ENCODE measurements at places on chromosomes 1 and 21. TPM values are rescaled to one million over a fixed set of nuclear protein-coding genes. Genes with fewer than 3 reads are reported as not detected.

DNA sequence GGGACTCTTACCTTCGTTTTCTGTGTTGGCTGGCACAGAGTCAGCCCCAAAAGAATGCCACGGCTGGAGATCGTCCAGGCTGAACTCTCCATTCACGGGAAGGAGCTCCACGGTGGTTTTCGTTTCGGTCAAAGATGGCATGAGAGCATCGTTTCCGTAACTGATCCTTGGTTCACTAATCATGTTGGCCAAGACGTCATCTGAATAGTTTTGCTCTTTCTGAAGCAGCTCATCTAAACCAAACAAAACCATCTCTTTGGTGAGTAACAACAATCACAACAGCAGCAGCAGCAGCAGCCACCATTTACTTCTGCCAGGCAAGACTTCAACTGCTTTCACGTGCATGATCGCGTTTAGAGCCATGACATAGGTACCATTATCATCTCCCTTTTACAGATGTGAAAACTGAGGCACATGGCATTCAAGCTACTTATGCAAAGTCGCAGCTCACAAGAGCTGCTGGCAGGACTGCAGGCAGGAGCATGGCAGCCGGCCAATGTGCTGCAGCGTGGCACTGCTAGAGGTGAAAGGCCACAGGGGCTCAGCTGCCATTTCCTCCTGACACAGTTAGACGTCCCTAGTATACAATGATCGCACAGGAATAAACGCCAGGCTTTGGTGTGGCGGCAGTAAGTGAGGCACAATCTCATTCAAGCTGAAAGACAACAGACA, 177.1 kb downstream of the GABPA start:
- DNase-seq: peak; percentile 70

Gene C1orf94
- not detected for total RNA-seq

- no peak for DNase-seq
Measured at GRCh38 chr1:226615876-226616275, 67.3 kb downstream of the STUM start.

GRCh38 chr1:93681101-93681988, at the start of gene BCAR3:
Gene BCAR3 (minus strand): TSS chr1:93681837. CDS start chr1:93674930, 6,907 bp downstream.
- DNase-seq: peak; percentile 80

- no peak for DNase-seq
Measured at GRCh38 chr1:167135281-167135840, 41.5 kb downstream of the STYXL2 start.

DNA sequence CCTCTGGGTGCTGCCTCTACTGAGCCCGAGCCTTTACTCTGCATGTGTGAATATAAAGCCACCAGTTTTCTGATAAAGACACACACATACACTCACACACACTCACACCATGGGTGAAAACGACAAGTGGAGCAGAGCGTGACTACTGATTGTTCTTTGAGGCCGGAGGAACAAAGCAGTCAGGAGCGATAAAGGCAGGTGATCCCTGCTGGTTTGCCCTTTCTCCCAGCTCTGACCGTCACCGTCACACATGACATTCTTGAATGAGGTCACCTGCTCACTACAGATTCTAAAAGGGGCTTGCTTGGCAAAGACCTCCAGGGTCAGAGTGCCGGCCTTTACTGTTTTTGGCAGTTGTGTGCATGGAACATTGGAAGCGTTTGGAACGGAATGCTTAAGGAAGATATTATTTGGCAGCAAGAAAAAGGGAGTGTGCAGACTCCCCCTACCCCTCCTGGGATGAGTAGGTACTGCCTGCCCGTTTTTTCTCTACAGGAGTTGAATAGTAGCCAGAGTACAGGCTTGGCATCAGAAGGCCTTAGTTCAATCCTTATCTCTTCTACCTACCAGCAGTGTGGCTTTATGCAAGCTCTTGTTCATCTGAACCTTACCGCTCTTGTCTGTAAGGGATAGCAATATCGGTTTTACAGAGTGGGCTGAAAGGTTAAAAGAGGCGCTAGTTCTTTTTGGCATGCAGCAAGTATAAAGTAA, 79.7 kb downstream of the PBX1 start:
- no peak for DNase-seq

Data from dermis blood vessel endothelial cell (primary cell).